ENCODE measurements at places on chromosomes 13 and 19.

GRCh38 chr13:40315416-40316064, 350.9 kb downstream of the FOXO1 start:
- DNase-seq = no peak

DNA sequence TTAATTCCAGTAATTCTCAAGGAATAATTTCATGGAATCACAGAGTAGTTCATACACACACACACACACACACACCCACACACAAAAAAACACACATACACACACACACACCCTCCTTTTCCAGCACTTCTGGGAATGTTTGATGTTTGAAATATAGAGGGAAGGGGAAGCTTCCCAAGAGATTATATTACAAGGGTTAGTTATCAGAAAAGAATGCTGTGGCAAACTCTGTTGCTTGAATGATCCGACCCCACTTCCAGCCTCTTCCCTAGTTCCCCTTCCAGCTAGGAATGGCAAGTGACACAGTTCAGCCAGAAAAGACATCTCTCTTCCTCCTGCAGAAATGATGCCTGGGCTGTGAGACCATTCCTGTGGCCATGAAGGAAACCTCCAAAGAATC, 49.9 kb downstream of the KCTD12 start:
- DNase-seq = no peak

DNA sequence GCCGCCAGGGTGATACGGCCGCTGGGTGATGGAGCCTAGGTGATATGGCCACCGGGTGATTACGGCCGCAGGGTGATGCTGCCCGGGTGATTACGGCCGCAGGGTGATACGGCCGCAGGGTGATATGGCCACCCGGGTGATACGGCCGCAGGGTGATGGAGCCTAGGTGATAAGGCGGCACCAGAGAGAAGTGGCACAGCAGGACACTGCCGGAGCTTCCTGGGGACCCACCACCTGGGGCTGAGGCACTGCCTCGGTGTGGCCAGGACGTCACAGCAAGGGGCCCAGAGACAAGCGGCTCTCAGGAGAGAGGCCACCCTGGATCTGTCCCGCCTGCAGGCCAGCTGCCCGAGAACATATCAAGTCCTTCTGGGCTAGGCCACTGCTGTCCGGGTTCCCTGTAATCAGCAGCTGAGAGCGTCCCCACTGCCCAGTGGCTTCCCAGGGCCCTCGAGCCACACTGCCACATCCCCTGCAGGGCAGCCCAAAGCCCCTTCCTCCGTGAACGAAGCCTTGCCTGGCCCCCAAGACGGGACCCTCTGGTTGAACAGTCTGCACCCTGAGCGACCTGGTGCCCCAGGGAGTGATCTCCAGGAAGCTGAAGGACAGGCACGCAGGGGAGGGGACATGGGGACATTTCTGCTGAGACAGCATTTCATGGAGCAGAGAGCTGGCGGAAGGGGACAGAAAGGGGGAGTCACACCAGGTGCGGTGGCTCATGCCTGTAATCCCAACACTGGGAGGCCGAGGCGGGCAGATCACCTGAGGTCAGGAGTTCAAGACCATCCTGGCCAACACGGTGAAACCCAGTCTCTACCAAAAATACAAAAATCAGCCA, 22.1 kb downstream of the ZNF787 start:
- no peak for DNase-seq

DNA sequence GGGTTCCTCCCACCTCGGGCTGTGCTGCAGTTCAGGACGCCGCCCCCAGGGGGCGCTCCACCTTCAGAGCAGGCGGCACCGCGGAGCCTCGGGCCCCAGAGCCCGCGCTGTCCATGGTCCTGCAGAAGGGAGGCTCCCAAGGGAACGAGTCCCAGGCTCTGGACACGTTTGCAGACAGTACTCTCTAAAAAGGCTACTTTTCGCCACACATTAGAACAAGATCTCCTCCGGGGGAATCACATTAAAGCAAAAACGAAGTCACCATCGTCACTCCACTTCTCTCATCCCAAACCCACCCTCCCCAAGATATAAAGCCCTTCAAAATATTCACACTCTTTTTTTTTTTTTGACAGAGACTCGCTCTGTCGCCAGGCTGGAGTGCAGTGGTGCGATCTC, 4.6 kb upstream of the SIGLEC10 start:
- DNase-seq = peak; percentile 91

DNA sequence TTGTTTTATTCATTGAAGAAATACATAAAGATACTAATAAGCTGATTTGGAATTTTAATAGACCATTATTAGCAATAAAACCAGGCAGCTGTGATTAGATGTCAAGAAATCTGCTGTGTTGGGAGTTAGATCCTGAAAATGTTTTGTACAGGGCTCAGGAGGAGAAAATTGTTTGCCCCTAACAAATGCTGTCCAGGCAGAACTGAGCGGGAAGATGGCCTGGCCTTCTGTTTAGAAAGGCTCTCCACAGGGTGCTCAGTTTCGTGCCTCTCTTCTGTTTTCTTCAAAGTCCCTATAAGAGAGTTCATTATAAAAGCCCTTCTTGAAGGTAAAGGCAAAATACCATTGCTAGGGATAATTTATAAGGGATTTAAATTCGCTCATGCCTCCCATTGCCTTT, 64.1 kb downstream of the ERCC5 start:
- no peak for DNase-seq

- no peak for DNase-seq
Measured at GRCh38 chr13:28349371-28349770, 145.6 kb downstream of the FLT1 start.

DNA sequence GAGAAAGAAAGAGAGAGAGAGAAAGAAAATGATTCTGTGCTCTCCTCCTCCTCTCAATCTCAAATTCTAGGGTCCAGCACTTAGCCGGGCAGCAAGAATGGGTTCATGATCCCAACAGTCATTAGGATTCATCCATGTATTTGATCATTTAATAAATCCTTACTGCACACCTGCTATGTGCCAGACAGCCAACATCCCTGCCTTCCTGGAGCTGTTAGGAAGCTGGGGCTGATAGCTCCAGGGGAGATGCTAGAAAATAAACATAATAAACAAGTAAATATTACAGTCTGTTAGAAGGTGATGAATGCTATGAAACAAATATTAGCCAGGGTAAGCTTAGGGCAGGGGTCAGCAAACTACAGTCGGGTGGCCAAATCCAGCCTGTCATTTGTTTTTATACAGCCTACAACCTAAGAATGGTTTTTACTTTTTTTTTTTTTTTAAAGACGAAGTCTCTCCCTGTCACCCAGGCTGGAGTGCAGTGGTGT, 9.9 kb upstream of the ACP7 start:
- no peak for DNase-seq

DNA sequence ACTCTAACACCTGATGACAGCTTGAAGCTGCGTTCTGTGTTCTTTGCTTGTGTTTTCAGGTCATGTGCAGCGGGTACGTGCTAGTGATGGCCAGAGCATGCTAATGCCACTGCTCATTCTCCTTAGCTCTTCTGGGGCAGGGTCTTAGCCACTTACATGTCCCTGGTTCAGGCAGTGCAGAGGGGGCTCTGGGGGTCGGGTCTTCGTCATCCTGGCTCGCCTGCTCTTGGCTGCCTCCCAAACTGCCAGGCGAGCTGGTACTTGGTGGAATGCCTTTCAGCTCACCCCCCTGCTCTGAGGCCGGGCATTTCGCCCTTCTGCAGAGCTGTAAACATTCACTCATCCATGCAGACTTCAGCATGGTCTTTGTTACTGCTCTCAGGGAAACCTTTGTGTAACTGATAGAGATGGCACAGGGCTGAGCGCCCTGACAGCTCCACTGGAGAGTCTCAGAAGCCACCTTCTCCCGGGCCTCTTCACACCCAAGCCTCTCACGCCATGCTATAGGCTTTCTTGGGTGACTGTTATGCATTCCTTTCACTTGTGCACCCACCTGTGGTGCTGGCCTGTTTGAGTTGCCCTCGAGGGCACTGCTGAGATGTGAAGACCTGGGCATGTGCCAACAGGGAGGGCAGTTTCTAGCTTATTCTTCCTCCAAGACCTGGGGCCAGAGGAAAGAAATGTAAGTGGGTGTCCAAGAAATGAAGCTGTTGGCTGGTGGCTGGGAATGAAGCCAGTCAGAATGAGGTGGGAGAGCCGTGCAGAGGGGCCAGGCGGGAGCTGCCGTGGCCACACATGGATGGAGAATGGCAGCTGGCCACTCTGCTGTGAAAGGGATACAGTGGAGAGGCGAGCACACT, 24.4 kb downstream of the FAM124A start:
- no peak for DNase-seq

GRCh38 chr19:17843908-17844490, 3.8 kb downstream of the JAK3 start:
- no peak for DNase-seq

GRCh38 chr19:18785179-18786124, 5.7 kb downstream of the COMP start:
- peak; percentile 70 for DNase-seq

- no peak for DNase-seq
Measured at GRCh38 chr13:27535546-27535945, 84.8 kb downstream of the LNX2 start.

DNA sequence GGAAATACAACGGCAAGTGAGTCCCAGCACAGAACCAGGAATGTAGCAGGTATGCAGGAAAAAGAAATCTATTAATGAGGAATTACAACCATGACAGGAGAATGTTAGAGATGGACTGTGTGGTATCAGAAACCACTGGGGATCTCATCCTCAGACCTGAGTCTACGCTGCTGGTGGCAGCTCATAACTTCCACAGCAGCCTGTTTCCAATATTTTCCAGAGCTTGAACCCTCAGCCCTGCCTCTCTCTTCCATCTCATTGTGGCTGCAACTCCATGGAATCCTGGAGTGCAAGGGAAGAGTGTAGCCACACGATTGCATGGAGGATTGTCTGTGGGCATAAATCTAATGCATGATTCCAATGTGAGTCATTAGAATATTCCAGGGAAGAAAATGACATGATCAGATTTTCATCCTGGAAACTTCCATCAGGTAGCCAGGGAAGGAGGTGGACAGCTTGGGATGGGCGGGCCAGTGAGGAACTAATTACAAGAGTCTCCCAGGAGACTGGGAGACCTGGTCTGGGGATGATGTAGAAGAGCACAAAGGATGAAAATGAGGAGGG, 14.9 kb downstream of the PLA2G4C start:
- DNase-seq = no peak

GRCh38 chr19:13337181-13337580, 169.1 kb downstream of the CACNA1A start:
- DNase-seq = no peak

DNA sequence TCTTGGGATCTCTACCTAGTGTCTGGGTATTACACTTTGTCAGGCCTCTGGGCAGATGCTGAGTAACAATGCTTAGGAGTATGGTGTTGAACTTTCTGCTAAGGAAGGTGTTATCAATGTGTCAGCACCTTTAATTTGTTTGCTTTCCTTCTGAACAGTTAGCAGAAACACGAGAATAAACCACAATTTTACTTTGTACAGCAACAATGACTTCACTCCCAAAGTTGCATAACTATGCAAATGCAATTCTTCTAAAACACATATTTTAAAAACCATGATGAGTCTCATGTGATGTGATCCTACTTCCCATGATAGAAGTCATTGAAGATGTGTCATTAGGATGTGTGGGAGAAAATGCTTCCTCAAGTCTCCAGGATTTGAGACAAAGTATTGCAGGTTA, 155.0 kb downstream of the POSTN start:
- DNase-seq = no peak

DNA sequence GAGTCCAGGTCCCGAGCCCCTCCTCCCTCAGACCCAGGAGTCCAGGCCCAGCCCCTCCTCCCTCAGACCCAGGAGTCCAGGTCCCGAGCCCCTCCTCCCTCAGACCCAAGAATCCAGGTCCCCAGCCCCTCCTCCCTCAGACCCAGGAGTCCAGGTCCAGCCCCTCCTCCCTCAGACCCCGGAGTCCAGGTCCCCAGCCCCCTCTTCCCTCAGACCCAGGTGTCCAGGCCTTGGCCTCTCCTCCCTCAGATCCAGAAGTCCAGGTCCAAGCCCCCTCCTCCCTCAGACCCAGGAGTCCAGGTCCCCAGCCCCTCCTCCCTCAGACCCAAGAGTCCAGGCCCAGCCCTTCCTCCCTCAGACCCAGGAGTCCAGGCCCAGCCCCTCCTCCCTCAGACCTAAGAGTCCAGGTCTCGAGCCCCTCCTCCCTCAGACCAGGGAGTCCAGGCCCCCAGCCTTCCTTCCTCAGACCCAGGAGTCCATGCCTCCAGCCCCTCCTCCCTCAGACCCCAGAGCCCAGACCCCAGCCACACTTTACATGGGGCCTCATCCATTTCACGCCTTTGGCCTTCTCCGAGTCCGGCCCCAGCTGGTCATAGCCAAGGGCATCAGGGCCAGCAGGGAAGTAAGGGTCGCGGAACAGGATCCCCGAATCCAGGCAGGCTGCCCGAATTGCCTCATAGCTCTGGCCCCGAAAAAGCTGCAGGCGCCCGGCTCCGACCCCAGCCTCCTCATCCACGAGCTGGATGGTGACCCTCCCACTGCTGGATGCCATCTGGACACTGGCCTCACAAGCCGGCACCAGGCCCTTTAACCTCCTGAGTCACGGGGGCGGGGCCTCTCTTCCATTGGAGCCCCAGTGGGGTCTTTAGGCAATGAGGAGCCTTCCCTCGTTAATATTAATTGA, 628 bp downstream of the CAPN12 start:
- DNase-seq = no peak

- no peak for DNase-seq
Measured at GRCh38 chr13:26325876-26326275, 71.9 kb downstream of the CDK8 start.

DNA sequence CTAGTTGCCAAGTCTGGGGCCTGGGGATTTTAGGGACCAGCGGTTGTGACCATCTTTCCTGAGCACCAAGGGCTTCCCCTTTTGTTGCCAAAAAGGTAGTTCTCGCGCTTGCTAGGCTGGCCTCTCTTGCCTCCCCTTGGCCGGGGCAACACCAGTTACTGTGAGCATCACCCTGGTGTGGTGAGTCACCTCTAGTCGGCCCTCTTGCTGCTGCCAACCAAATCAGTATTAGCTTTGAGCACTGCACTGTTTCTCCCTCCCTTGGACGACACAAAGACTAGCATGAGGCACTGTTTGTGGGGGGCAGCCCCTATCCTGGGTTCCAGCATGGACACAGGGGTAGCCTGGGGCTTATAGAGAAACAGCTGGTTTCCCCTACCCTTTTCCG, 6.9 kb downstream of the SYDE1 start:
- peak; percentile 53 for DNase-seq

DNA sequence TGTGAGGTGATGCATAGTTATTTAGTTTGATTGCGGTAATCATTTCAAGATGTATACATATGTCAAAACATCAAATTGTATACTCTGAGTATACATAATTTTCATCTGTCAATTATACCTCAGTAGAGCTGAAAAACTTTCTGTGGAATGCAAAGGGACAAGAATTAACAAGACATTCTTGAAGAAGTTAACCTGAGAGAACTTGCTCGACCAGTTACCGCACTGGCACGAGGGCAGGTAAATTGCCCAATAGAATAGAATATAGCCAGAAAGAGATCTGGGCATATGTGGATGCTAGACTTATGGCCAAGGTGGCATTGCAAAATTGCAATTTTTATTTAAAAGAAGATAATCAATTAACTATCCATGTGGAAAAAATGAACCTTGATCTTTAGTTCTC, 42.3 kb upstream of the GJB6 start:
- DNase-seq = no peak

GRCh38 chr13:104296286-104296685, 1230.1 kb upstream of the SLC10A2 start:
- DNase-seq = no peak

GRCh38 chr13:65985612-65986011, 1244.5 kb downstream of the PCDH9 start:
- no peak for DNase-seq
